ENCODE measurements at places on chromosomes 11 and 22.

DNA sequence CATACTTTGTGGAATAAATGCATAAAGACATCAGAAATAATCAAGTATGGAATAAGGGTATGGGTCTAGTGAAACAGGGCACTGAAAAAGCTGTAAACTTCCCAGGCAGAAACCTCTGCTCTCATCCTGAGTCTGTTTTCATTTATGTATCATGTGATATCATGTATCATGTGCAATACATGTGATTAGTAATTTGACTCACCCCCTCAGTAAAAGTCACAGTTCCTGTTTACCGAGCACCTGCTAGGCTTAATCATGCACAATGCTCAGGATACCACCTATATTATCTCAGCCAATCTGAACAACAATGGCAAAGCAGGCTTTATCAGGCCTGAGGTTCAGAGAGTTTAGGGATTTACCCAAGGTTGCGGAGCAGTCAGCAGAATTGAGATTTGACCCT is 250.6 kb upstream of the TENM4 start:
- DNase-seq: no peak

GRCh38 chr11:114953039-114953438 is 274.7 kb downstream of the NXPE2 start:
- DNase-seq: no peak

- no peak for DNase-seq
Measured at GRCh38 chr11:116171271-116172140, 601.3 kb downstream of the BUD13 start.

GRCh38 chr11:62108017-62108750 is 15.6 kb upstream of the INCENP start:
- no peak for DNase-seq

- peak; percentile 6 for DNase-seq
Measured at GRCh38 chr11:14537134-14537599, 17.0 kb upstream of the PSMA1 start.

DNA sequence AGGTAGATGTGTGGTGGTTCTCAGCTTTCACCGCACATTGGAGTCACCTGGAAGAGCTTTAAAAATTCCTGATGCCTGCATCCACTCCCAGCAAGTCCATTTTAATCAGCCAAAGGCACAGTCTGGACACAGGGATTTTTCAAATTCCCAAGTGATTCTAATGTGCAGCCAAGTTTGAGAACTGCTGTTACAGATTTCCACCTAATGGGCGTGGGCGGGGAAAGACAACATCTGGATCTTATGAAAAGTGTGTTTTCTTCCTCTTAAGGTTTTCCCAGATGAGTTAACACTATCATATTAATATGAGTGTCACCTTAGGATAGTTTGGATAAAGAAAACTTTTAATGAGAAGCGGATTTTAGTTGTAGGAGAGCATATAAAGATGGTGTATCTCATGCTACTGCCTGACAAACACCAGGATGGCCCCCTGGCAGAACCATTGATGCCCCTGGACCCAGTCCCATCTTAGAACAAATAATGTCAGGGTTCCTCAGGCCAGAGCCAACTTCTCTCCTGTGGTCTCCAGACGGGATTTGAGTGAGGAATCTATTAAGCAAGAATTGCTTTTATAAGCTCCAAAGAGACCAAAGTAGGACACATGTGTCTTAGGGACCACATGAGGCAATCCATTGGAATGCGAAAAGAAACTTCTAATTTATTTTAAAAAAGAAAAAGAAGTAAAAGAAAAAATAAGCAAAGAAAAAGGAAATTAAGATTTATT is 31.9 kb downstream of the POU2AF1 start:
- no peak for DNase-seq

GRCh38 chr11:2681408-2682145 is 18.2 kb downstream of the KCNQ1OT1 start:
- no peak for DNase-seq

DNA sequence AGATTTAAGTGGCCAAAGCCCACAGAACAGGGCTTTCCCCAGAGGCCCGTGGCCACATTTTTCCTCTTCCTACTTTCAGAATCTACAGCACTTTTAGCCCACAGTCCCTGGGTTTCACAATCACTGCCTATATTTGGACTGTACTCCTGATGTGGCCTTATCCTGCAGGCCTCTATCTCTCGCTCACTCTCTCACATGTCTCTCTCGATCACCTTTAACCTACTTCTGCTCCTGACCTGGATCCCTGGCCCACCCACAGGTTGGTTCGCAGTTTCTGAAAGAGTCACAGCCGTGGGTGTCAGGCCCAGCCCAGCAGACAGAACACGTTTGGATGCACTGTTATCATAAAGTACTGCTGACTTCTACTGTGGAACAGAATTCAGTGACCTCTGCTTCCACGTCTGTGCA is 55.5 kb downstream of the LARGE1 start:
- no peak for DNase-seq

DNA sequence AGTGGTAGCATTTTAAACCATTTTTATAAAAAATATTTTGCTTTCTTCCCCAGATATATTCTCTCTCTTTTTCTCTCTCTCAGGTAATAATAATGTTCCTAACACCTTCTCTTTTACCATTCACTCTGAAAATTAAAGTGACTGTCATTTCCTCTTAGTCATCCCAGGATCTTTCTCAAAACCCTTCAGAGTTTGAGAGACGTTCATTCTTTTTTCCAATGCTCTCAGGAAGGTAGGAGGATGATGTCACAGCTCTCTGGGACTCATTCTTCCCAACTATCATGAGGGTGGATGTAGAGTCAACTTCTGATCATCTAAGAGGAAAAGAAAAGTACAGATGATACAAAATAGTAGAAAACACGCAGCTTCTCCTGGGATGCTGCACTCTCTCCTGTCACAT is 60.2 kb upstream of the CRTAM start:
- no peak for DNase-seq

DNA sequence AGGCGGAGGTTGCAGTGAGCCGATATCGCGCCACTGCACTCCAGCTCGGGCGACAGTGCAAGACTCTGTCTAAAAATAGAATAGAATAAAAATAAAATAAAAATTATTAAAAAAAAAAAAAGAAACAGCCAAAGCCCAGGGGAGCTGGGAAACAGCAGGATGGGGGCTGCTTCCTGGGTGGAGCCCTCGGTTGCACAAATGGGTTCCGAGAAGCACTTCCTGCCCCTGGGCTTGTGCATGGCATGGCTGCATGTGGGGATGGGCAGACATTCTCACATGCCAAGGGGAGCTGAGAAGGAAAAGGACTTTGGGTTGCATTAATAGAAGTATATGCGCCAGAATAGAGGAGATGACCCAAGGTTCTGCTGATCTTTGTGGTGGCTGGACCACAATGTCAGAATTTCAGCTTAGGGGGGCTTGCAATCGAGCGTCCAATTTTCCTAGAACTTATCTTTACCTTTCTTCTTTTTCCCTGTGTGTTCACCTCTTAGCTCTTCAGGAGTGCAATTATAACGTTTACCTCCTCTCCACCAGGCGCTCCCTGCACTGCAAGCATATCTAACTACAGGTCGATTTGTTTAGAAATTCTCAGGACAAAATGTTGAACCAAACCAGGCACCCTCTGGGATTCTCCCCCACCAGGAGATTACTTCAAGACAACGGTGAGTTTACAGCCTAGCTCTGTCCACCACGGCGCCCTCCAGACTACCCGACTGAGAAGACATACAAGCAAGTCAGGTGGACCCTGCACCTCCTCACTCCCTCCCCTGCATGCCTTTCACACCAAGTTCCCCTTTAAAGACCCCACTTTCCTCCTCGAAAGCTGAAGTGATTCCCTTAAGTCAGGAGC is 53.2 kb downstream of the SHISAL1 start:
- no peak for DNase-seq

DNA sequence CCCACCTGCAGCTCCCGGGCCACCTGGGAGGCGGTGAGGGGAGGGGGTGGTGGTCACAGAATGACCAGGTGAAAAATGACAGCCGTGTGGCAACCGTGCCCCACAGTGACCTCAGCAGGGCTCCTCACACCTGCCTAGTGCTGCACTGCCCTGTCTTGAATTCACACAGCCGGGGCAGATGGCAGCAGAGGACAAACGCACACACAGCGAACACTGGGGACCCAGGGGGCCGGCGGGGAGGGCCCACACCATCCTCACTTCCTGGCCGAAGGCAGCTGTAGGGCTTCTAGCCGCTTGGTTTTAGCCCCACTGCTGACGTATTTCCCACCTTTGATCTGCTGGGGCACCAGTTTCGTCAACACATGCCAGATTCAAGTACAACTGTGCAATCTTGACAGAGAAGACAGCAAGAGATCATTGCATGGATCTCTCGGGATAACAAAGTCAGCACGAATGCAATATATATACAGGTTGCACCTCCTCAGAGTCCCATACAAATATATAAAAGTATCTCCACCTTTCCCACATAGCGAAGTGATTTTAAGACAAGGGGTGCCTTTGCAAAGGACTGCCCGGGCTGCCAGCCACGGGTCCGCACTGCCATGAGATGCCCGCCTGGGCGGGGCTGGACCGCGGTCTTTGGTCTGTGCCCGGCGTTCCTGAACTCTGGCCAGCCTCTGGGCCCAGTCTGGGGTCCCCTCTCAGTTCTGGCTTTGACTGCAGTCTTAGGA is 26.9 kb downstream of the TRMU start:
- DNase-seq: no peak

- DNase-seq: no peak
Measured at GRCh38 chr22:36756746-36757655, 18.9 kb downstream of the IFT27 start.

DNA sequence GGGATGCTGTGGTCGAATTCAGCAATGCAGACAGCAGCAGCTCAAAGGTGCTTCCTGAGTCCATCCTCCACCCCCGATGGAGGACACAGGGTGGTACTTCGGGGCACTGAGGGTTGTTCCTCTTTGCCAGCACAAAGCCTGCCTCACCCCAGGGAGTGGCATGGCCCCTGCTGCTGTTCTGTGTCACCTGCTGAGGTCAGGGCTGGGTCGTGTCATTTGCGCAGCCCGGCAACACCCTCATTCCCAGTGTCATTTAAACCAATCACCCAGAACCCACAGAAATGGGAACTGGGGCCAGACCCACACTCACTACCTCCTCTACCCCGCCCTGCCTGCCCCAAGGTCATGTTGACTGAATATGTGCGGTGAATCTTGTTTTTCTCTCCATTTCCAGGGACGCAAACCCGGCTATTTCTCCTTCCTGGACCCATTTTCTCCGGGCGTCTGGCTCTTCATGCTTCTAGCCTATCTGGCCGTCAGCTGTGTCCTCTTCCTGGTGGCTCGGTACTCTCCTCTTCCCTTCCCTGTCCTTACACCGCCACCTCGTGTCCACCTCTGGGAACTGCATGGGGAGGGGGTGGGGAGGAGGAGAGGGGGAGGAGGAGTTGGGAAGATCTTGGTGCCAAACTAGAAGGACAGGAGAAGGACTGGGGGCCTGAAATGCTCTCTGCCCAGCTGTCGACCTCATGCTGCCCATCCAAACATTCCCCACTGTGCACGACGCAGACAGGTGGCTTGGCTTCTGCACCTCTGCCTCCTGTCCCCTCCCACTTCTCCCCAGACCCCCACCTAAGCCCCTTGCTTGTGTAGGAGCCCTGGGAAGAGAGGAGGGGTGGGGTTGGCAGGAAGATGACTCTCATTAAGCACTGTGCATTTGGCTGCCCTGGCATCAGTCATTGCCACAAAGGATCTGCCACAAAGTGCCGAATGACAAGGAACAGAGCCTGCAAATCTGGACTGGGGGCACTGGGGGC is 71.2 kb upstream of the TBCEL start:
- no peak for DNase-seq

GRCh38 chr11:2151500-2152257 is 9.3 kb downstream of the INS start:
- DNase-seq: peak; percentile 57

DNA sequence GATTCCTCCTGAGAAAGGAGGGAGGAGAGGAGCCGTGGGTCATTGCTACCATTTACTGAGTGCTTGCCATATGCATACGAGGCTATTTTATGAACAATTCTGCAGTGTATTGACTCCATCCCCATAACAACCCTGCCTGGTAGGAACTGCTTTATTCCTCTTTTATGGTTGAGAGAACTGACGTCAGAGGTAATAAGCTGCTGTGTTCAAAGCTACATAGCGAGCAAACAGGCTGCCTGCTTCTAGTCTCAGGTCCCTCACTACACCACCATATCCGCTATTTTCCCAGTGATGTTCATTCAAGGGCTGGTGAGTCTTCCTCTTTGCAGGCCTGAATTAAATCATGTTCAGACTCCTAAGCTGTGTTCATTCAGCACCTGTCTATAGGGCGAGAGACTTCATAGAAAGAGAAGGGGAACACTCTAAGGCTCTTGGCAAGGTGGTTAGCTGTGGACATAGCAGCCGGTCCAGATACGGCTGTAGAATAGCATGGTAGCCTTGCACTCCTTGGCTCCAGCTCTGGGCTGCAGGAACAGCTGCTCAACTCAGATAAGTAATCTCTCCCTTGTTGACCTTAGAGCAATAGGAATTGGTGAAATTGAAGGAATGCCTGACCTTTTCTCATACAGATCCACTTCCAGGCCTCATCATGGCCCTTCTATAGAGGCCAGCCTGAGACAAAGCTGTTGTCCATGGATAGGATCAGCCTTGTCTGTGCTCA is 82.6 kb downstream of the MICAL2 start:
- no peak for DNase-seq

- DNase-seq: no peak
Measured at GRCh38 chr11:34417202-34417601, 21.5 kb upstream of the CAT start.

DNA sequence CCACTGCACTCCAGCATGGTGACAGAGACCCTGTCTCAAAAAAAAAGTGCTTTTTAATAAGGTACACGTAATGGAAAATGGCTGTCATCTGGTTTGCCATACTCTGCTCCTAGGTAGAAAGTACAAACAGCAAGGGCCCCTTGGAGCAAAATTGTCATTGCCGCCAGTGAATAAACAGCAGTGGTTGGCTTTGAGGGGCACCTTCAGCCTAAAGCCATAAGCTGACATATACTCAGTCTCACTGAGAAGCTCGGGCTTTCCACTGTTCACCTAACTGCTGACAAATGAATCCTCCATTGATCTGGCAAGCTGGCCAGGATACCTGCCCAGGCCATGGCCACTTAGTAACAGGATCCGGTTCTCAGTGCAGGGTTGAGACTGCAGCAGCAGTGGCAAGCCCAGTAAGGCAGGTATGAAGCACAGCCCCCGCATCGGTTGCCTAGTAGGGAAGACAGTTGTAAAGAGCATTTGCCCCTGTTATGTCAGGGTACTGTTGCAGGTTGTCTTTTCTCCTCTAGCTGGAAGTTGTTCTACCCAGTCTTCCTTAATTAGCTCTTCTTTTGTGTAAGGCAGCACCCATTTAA is 38.8 kb downstream of the MARK2 start:
- DNase-seq: no peak

- no peak for DNase-seq
Measured at GRCh38 chr11:113555071-113555619, 79.9 kb upstream of the DRD2 start.

DNA sequence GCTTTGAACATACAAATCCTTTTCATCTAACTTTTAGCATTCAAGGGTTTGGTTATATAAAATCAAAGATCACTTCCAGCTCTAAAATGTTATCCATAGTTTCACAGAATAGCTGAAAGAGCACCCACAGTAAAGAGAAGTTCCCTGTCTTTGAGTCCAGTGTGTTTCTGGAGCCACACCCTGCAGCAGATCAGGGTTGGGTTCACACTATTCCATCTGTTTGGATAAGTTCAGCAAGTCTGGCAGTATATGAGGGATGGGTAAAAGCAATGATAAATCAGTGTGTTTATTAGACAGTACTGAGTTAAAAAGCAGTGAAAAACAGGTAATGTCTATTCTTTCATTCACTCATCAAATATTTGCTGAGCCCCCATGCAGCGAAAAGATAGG is 135.8 kb upstream of the PITPNB start:
- no peak for DNase-seq

Data from stimulated activated CD8-positive, alpha-beta memory T cell treated with anti-CD3 and anti-CD28 coated beads, Interleukin-4, amount 100 ng/mL, for 1 hour (primary cell).